Epithelial cell of proximal tubule (primary cell): ENCODE measurements at places on chromosomes 2 and 18.

DNA sequence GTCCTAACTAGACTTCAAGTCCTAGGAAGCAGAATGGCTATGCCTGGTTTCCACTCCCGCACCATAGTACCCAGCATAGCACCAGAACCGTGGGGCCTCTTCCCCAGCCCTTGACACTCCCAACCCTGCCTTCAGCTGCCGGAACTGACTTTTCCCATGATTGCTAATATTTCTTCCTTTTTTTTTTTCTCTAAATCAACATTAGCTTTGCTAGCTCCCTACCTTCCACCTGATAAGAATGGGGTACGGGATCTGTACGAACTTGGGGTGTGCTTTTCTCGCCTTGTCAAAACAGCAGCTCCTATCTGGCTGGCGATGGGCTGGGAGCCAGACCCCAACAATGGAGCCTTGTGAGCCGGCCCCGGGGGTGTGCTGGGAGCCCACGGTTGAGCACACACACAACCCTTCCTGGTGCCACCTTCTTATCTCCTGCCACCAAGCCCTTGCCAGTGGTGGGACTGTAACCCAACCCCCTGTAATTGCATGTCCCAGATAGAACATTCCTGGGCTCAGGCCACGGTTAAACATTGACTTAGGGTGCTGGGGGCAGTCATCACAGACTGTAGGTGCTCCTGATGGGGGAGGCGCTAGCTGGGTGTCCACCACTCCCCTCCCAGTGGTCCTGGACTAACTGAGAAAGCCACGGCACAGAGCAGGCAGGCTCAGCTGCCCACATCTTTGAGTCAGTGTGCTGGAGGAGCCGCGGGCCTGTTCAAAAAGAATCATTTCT, 213.0 kb upstream of the HAAO start:
- no peak for DNase-seq

- no peak for DNase-seq
Observed at GRCh38 chr2:172777431-172777830, 41.8 kb downstream of the RAPGEF4 start.

DNA sequence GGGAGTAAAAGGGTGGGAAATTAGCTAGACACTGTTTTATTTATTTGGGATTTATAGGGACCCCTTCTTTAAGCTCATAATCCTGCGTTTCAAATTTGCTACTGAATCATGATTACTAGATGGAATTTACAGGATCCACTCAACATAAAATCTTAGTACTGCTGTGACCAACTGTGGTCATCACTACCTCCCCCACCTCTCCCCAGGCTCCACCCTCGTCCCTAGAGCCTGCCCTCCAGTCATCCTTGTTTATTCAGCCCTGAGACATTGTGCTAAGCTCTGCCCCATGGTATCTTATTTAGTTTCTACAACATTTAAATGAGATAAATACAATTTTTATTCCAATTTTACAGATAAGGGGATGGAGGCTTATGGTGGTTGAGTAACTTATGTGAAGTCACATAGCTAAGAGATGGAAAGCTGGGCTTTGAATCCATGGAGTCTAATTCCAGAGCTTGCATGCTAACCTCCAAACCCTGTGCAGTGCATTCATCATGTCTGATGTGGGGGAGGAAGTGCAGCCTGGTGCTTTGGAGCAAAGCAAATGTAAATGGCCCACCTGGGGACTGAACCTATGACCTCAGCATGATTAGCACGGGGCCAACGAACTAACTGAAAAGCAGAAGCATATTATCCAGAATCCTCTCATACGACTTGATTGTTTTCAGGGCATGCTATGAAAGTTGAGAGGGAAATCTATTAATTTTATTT, 502.4 kb downstream of the TMEM182 start:
- DNase-seq: no peak

GRCh38 chr2:226118471-226119429, 680.9 kb downstream of the IRS1 start:
- peak; percentile 79 for DNase-seq

DNA sequence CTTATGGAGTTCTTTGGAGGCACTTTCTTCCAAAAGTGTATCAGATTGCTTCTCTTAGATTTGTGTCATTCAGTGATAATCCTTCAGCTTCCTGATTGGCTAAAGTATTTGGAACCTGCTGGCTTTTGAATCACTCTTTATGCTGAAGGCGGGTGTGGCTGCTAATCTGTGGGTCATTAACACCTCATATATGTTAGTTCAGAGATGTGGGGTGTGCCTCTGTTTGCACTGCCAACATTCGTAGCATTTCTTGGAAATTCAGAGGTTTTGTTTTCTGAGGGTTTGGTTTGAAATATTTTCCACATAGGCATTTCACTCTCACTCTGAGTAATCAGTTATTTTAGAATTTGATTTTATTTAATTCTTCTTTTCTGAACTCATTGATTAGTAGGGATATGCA, 1604.4 kb upstream of the ACVR2A start:
- DNase-seq: no peak

- no peak for DNase-seq
Observed at GRCh38 chr18:53795061-53795460, 429.4 kb downstream of the MBD2 start.

DNA sequence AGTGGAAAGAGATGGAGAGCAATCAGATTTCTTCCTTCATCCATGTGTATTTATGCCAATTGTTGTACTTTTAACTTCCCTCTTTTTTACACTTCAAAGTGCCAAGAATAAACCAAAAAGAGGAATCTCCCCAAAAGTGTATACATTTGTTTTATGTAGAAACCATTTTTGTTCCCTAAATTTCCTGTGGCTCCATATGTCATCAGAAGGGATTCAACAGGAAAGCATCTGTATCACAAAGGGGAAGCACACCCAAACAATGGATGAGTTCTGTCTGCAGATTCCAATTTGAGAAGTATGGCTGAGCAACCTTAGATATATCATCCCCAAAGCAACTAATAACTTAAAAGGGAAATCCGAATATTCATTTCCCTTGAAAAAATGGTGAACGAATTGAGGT, 275.0 kb downstream of the MREG start:
- no peak for DNase-seq

DNA sequence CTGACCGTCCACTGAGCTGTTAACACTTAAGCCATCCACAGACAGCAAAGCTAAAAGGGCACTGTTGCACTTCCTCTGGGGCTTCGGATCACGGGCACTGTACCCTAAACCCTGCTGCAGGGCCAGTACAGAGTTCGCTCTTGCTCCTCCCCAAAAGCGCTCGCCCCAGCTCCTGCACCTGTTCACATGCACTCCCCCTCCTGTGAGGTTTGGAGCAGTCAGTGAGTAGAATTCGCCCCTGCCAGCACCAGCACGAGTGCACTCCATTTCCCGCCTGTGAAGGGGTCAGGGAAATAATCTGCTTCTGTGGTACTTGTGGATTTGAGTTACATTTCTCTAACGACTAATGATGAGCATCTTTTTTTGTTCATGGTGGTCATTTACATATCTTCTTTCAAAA, 158.8 kb downstream of the PTPRM start:
- no peak for DNase-seq

GRCh38 chr18:63267975-63268721, 51.4 kb downstream of the BCL2 start:
- peak; percentile 56 for DNase-seq

- no peak for DNase-seq
Observed at GRCh38 chr2:32752952-32753351, 125.1 kb downstream of the TTC27 start.

GRCh38 chr18:36456622-36457021, 159.1 kb downstream of the FHOD3 start:
- DNase-seq: no peak

GRCh38 chr18:54690198-54690597, 99.2 kb downstream of the DYNAP start:
- no peak for DNase-seq

- DNase-seq: no peak
Observed at GRCh38 chr2:65329525-65329924, 101.9 kb downstream of the ACTR2 start.

GRCh38 chr2:177799531-177799930, 273.0 kb downstream of the PDE11A start:
- no peak for DNase-seq

DNA sequence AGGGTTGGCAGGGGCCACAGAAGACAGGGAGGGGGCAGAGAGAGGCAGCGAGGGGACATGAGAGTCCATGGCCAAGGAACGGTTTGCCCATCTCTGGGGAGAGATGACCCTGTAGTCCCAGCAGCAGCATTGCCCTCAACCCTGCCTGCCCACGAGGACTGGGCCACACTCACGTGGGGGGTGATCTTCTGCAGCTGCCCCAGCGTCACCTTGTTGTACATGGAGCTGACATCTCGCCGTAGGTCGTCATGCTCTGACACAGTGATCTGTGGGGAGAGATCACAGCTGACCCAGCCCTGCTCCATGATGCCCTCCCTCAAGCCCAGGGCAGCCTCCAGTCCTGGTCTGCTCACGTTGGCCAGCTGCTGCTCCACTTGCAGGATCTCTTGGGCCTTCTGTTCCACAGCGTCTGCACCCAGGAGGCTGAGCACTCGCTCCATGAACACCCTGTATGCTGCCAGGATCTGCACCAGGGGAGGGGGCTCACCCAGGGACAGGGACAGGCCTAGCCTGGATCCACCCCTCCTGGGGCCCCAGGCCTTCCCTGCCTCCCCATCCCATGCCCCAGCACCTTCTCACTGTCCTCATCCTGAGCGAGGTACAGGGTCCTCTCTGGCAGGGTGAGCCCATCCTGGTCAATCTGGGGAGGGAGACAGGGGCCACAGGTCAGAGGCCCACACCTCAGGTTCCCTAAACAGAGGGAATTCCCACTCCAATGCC, 2.8 kb downstream of the ECEL1 start:
- no peak for DNase-seq

- no peak for DNase-seq
Observed at GRCh38 chr2:189628817-189629530, 32.3 kb upstream of the ASNSD1 start.

DNA sequence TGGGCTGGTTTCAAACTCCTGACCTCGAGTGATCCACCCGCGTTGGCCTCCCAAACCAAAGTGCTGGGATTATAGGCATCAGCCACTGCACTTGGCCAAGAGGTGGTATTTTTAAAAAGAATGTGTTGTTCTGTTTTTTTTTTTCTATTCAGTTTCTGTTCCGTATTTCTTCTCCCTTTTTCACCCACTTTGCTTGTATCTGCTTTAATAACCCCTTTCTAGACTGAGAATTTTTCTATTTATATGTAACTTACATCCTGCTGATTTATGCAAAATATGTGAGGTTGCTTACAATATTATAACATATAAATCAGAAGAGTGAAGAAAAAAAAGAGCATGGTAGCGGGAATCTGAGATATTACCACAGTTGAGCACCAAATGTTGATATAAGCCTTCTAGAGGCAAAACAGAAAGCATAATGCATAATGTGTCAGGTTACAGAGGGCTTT, 17.2 kb upstream of the LYPD6B start:
- no peak for DNase-seq

GRCh38 chr2:62473246-62473827, 32.7 kb downstream of the TMEM17 start:
- DNase-seq: no peak

DNA sequence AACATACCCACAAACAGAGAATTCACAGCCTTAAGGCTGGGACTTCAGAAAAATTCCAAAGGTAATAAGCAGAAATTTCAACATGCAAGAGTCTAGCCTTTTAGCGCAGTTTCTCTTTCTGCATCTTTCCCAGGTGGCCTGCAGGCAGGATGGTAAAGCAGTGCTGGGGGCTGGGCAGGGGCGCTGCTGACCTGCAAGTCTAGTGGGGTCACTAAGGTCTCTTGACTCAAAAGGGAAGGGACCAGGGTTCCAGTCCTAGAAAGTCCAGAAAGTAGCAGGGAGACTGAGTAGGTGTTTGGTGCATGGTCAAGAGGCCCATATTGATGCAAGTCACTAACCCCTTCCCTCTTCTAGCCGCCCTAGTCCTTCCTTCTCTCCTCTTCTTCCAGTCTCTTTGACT, 169.2 kb downstream of the TGIF1 start:
- no peak for DNase-seq

DNA sequence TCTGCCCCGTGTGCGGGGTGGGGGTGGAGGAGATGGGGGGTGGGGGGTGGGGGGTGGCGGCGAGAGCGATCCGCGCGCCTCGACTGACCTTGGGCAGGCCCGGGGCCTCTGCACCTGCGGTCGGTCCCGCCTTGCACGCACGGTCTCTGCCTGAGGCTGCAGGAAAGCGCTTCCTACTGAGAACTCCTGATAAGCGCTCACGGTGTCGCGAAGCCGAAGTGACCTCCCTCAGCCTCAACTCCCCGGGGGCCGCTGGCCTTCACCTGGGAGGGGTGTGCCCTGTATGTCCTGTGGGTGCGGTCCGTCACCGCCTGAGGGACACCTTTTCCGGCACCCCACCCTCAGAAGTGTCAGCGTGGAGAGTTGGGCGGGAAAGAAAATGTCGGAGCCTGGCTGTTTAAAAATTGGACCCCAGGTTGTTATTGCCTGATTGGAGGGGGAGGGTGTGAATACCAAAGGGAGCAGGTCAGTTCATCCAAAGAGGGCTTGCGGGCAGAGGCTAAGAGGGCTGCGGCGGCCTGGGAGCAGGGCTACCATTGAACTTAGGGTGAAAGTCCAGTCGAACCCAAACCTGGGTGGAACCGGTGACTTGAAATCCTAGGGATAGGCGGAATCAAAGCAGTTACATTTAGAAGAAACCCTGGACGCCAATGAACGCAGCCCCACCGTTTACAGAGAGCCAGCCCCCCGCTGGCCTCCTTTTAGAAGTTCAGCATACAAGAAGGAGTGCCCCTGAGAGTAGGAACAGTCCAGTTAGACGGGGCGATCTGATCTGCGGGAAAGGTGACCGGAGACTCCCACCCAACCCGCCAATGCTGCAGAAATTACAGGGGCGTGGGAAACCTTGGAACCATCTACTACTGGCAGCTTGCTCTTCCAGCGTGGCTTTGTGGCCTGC, 1.2 kb downstream of the MAL start:
- no peak for DNase-seq

DNA sequence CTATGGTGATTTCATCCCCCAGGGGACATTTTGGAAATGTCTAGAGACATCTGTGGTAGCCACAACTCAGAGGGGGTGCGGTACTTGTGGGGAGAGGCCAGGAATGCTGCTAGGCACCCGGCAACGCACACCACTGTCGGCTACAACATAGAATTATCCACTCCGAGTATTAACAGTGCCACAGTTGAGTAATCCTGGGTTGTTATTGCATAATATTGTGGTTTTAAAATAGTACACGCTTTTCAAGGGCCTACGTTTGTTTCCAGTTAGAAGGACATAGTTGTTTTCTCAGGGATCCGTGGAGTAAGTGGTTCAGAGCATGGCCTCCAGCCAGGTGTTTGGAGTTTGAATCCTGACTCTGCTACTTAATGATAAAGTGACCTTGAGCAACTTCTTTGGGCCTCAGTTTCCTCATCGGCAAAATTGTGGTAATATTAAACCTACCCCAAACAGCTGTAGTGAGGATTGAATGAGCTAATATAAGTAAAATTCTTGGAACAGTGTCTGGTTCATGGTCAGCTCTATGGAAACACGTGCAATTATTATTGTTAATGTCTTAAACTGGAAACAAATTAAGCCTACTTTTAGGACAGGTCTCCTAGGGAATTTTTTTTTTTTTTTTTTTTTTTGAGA, 24.5 kb downstream of the CYP27A1 start:
- DNase-seq: peak; percentile 96
